Activated T-cell treated with anti-CD3 and anti-CD28 coated beads for 48 hours (primary cell): ENCODE measurements at places on chromosomes 1 and 21.

DNA sequence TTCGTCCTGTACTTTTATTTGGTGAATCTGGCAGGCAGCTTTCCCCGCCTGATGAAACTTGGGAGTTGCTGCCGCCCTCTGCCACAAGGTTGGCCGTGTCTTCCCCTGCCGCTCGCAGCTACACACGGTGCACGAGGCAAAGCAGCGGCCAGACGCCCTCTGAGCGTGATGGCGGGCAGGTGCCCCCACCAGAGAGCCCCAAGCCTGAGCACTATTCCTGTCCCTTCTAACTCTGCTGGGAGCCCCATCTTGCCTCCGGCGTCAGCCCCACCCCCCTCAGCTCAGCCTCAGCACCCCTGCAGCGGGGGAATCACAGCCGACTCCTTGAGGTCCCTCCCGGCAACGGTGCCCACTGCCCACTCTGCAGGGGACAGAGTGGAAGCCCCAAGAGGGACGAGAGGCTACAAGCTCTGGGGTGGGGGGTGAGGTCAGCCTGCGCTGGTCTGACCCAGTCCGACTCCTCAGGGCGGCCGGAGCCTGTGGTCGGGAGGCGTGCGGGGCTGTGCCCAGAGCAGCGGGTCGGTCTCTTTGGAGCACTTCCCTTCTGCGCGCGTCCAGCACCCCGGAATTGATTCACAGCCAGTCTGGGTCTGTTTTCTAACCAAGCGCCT lies 41.3 kb downstream of the RIPK4 start:
- DNase-seq, result no peak

GRCh38 chr1:223405507-223405906 lies 12.3 kb downstream of the CCDC185 start:
- DNase-seq, result no peak

DNA sequence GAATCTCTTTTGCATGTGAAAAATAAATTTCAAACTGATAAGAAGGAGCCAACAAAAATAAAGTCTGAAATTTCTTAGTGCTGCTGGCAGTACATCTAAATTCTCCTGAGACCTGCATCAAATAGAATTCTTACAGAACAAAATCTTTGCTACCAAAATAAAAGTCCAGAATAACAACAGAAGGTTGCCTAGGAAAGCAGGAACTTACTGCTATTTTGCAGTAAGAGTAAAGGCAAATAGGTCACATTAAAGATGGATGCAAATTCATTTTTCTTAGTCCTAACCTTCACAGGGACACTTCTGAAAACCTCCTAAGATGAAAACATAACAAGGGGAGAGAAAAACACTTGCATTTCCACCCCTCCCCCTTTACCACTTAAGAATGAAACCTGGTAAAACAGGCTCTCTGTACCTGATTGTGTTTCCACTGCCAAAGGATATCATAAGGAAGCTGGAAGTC lies 59.0 kb downstream of the RUSC1 start:
- no peak for DNase-seq

DNA sequence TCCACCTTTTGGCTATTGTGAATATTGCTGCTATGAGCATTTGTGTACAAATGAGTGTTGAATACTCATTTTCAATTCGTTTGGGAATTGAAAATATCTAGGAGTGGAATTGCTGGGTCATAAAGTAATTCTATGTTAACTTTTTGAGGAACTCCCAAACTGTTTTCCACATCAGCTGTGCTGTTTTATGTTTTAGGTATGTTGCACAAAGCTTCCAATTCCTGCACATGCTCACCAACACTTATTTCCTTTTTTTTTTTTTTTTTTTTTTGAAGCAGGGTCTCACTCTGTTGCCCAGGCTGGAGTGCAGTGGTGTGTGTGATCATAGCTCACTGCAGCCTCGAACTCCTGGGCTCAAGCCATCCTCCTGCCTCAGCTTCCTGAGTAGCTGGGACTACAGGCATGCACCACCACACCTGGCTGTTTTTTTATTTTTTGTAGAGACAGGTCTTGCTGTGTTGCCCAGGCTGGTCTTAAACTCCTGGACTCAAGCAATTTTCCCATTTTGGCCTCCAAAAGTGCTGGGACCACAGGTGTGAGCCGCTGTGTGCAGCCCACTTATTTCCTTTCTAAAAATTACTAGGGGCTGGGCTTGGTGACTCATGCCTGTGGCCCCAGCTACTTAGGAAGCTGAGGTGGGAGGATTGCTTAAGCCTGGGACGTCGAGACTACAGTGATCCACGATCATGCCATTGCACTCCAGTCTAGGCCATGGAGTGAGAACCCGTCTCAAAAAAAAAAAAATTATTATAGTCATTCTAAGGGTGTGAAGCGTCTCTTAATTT lies 33.4 kb downstream of the TMCC2 start:
- no peak for DNase-seq

- no peak for DNase-seq
Observed at GRCh38 chr1:100927276-100927675, 31.4 kb downstream of the SLC30A7 start.

DNA sequence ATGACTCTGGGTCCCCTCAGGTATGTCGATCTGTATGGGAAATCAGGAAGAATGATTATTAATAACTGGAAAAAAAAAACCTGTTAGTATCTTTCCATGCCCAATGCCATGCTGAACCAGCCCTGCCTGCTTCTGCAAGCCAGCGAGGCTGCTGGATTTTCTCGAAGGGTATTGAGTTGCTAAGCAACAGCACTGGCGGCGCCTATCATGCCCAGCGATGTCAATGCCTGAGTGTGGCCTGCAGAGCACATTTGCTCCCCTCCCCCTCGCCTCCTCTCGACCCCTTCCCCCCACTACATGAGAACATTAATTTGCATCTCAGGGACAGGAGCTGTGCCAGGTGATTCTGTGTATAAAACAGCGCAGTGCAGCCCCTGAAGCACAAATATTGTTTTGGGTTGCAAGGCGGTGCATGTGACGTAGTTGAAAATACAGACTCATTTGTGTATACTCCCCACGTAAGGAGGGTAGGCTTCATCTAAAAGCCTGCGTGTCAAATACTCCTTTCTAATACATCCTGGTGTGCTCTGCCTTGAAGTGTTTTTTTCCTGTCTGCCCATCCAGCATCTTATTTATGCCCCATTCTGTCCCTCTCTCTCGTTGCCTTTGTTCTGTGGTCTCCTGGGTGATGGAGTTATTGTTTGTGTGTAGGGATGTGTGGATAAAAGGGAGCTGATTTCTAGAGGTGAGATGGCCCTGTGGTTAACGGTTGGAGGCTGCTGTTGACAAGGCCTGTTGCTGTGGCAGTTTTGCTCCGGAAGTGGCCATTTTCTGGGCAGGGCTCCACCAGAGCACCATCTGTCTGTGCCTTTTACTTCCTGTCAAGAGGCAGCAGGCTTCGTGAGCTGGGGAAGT lies 32.7 kb upstream of the ATP5PO start:
- DNase-seq, result peak; percentile 74

DNA sequence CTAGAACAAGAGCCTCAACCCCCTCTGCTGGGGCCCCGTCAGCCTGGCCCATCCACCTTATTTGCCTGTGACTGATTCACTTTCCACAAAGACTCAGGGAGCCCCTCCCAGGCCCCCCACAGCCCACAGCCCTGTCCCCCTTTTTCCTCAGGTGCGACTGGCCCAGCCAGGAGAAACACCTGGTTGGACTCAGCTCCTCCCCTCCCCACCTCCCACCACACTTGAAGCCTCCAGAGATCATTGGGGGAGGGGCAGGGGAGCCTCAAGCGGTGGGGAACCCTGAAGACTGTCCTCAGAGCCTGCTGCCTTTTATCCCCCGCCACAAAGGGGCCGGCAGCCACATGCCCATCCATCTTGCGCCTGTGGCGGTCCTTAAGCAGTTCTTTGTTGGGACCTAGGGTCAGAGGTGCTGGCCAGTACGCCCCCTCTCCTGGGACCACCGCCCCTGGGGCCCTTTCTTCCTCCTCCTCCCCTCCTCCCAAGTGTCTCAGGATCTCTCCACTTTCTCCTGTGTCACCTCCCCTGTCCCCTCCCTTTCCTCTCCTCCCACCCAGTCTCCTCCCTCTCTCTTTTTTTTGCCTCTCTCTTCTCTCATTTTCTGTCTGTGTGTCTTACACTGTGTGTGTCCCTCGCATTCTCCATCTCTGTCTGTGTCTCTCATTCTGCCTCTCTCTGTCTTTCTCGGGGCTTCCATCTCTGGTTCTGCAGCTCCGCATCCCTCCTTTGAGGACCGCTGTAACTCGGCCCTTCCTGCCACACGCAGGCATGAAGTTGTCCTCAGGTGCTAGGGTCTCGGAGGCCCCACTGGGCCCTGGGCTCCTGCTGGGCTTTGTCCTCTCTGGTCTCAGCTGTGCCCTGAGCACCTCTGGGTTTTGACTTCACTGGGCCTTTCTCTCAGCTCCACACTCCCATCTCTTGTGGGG lies 12.2 kb downstream of the CRABP2 start:
- DNase-seq, result no peak

DNA sequence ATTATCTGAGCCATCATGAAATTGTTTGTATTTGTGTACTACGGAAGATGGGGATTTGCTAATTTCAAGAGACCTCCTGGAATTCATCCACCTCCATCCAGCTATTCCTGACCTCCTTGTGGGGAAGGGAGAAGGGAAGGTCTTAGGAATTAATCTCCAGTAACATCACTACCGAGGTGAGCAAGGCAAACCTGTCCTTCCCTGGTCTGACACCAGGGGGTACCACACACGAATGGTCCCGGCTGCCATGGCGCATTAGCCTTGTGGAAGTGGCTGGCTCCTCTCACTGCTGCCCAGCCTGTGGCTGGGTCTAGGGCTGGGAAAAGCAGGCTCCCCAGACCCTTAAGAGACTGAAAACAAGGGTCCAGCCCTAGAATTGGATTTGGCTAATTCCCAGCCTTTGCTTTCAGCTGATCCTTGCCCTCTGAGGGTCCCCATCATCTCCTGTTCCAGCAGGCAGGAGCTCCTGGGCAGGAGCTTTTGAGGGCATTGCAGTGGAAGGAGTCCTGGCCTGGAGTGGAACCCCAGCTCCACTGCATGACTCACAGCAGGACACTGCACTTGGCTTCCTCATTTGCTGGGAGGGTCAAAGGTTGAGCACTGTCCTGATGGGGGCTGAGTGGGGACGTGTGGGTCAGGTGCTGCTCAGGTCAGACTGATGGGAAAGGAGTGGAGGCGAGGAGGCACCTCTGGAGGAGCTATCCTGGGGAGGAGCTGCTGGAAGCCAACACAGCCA lies 34.8 kb downstream of the RIMS3 start:
- DNase-seq, result peak; percentile 30

GRCh38 chr1:242448910-242449645 lies 75.4 kb downstream of the PLD5 start:
- DNase-seq, result no peak

DNA sequence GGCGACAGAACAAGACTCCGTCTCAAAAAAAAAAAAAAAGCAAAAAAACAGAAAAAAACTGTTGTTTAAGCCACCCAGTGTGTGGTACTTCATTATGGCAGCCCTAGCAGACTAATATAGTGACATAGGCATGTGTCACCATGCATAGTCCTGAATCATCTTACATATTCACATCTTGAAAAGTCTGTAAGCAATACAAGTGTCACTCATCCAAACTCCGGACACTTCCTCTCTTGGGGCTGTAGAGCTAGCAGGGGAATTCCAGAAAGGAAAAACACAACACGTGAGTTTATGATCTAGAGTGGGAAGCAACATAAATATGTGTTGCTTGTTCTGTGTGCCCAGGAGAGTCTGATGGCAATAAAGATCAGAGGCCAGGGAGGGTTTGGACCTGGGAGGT lies 81.6 kb upstream of the KCNE2 start:
- DNase-seq, result no peak

- DNase-seq, result no peak
Observed at GRCh38 chr1:156904187-156904959, 10.9 kb downstream of the PEAR1 start.

DNA sequence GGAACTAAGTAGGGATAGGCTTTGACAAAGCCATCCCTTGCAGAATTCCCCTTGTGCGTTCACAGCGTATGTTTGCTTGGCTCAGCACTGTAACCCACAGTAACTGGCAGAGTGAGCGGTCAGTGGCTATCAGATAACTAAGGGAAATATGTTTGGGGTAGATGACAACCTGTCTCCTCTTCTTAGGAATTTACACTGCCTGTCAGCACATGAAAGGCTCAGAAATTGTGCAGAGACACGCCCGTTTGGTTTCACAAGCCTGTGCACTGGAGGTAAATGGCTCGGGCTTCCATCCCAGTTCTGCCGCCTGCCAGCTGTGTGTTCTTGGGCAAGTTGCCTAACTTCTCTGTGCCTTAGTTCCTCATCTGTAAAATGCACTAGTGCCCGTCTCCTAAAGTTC lies 101.2 kb downstream of the PRDM2 start:
- no peak for DNase-seq

DNA sequence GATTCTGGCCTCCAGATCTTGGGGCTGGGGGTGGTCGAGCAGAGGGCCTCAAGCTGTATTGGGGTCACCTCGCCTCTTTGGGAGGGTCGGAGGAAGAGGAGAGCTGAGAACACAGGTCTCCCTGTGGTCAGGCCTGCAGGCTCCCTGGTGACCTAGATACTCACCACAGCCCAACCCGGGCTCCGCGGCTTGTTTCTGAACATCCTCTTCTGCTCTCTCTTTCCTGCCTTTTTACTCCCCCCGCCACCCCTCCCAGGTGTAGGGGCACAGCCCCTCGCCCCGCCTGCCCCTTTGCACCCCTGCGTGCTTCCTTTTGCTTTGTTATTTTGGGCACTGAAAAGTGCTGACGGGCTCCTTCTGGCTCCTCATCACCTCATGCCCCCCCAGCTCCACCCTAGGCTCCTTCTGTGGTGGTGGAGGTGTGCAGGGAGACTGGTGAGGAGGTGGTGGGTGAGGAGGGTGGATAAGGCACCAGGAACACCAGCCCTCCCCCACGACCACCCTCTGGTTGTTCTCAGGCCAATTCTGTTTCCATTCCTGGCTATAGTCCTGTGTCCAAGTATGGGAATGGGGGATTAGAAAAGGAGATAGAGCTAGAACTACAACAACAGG lies 10.6 kb upstream of the LINGO4 start:
- no peak for DNase-seq

- DNase-seq, result no peak
Observed at GRCh38 chr1:186915555-186915954, 86.8 kb downstream of the PLA2G4A start.

GRCh38 chr1:162530307-162530987 lies 31.1 kb upstream of the UAP1 start:
- no peak for DNase-seq

- DNase-seq, result no peak
Observed at GRCh38 chr1:3890389-3891328, 9.4 kb downstream of the C1orf174 start.

DNA sequence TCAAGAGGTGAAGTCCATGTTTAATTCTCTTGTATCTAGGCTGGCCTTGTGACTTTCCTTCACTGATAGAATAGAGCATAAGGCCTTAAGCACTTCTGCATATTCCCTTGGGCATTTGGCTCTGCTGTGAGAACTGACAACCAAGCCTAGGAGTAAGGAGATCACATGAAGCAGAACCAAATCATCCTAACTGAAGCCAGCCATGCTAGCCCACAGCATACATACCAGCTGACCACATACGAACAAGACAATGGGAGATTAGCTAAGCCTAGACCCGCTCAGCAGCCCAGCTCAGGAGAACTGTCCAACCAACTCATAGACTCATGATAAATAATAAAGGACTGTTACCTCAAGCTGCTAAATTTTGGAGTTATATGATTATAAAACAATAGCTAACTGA lies 114.6 kb upstream of the NEK7 start:
- no peak for DNase-seq

- no peak for DNase-seq
Observed at GRCh38 chr1:48033495-48034045, 36.4 kb upstream of the TRABD2B start.
